ENCODE measurements at places on chromosomes 7 and 10.
A peak's percentile ranks its signal among the peaks of the same experiment; 100 is the strongest.

DNA sequence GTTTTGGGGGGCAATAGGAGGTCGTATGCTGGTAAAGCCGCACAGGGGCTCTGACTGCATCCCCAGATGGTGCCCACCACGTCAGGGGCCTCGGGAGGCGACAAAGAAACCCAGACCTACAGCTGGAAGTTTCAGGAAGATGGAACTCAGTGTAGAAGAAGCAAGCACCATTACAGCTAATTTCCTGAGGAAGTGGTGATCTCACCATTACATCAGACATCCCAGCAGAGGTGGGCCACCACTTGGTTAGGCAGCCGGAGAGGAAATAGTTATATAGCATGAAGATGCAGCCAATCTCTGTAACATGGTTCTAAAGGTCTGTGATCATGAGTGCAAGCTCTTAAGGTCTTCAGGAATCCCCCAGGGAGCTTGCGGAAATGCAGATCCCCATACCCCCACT is 127.3 kb upstream of the PCBD1 start:
- DNase-seq = no peak

- peak; percentile 57 for DNase-seq
Measured at GRCh38 chr10:79446758-79447084, 1.3 kb upstream of the ZCCHC24 start.

DNA sequence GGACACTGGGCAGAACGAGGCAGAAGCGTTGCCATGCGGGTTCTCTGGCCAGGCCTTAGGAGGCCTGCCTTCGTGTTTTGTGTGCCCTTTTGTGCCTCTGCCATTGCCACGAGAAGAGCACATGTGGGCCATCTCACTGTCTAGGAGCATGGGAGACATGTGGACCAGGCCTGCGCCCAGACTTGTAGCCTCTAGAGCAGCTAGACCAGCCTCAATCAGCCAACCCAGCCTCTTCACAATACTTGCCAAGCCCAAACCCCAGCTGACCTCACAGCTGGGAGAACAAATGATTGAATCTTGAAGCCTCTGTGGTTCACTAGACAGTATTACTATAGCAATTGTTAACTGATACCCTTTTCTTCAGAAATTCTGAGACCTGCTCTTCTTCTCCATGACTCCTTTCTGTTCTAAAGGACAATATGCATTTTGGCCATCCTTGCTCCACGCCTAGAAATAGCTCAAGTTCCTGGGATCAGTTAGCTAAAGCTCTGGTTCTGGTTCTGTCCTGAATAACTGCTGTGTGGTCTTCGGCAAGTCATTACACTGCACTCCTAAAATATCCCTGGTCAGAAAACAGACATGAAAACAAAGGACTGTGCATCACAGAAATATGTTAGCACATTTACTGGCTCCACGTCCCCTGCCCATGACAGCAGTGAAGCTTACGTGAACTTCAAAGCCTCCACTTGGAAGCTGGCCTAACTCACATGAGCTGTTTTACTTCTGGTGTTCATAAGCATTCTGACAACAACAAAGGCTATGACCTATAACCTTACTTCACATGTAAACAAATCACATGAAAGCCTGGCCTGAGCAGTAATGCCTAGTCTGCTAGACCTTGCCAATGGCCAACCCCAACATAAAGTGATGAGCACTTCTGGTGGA is 72.3 kb upstream of the MKRN1 start:
- no peak for DNase-seq

- DNase-seq = no peak
Measured at GRCh38 chr7:51315393-51316261, 982 bp downstream of the COBL start.

DNA sequence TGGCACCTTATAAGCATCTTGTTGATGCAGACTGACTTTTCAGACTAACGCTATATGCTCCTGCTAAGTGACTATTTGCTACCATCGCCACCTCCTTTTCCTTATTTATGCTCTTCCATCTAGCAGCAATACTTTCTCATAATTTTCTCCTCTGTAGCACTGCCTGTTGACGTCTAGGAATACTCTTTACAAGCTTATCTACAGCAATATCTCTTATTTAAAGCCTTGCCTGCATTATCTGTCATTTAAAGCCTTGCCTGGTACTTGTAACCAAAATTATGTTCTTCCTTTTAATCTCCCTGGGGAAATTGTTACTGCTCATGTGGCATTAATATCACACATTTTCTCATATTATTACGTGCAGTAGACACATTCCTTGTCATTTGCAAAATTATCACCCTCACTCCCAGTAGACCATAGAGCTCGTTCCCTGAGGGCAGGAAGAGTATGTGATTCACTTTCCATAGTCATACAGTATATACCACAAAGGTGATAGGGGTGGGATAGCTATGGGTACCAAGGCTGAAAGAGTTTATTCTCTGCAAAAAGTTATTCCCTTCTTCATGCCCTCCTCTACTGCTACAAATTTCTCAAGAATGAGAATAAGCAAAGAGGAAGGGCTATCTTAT is 359.7 kb upstream of the PCDH15 start:
- no peak for DNase-seq

- DNase-seq = no peak
Measured at GRCh38 chr10:74234569-74234968, 83.5 kb downstream of the ADK start.

DNA sequence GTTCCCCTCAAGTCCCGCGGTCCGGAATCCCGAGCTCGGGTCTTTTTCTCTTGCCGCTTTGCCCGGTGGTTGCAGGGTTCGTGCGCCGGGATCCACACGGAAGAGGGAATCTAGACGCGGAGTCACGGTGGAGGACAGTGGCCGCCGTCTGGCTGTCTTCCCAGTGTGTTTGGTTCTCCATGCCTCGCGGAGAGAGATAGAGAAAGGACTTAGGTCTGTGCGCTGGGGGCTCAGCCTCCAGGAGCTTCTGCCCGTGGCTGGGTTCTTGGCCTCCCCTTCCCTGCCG is 1.6 kb downstream of the FFAR4 start:
- DNase-seq = no peak

- no peak for DNase-seq
Measured at GRCh38 chr10:34959786-34960185, 130.4 kb downstream of the CUL2 start.

DNA sequence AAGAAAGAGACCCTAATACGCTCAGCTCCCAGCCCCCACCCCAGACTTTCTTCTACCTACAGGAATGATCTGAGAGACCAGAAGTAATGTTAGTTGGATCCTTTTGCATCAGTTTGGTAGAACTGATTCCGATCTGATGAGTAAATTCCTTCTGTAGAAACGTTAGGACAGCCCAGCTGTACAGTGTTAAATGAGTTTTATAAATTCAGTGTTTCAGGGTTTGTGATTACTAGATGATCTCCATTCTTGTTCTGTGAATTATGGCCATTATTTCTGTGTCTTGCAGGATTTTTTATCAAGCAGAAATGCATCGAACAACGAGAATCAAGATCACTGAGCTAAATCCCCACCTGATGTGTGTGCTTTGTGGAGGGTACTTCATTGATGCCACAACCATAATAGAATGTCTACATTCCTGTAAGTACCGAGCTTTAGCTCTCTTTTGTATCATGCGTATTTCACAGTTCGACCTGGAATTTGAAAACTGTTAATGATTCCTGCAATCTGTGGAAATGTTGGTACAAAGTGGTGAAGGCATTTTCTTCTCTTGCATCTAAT is 5.3 kb downstream of the BMI1 start:
- no peak for DNase-seq

DNA sequence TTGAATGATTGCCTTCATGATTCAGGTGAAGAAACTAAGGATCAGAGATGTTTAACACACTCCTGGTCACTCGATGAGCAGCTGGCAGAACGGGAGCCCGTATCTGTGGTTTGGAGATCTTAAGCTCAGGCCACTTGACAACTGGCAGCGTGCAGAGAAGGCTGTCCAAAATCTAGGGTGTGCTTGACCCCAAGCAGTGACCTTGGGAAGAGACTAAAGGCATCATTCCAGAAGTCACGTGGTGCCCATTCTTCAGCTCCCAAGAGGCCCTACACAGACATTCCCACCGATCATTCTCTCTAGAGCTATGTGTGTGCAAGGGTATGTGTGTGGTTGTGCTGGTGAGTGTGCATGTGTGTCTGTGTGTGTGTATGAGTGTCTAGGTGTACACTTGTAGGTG is 493.8 kb downstream of the TCERG1L start:
- no peak for DNase-seq

GRCh38 chr10:74754381-74754821 is 72.0 kb upstream of the KAT6B start:
- DNase-seq = no peak

GRCh38 chr10:107442035-107442505 is 277.6 kb upstream of the SORCS1 start:
- DNase-seq = peak; percentile 3

- no peak for DNase-seq
Measured at GRCh38 chr10:30709700-30710358, 80.3 kb upstream of the LYZL2 start.

DNA sequence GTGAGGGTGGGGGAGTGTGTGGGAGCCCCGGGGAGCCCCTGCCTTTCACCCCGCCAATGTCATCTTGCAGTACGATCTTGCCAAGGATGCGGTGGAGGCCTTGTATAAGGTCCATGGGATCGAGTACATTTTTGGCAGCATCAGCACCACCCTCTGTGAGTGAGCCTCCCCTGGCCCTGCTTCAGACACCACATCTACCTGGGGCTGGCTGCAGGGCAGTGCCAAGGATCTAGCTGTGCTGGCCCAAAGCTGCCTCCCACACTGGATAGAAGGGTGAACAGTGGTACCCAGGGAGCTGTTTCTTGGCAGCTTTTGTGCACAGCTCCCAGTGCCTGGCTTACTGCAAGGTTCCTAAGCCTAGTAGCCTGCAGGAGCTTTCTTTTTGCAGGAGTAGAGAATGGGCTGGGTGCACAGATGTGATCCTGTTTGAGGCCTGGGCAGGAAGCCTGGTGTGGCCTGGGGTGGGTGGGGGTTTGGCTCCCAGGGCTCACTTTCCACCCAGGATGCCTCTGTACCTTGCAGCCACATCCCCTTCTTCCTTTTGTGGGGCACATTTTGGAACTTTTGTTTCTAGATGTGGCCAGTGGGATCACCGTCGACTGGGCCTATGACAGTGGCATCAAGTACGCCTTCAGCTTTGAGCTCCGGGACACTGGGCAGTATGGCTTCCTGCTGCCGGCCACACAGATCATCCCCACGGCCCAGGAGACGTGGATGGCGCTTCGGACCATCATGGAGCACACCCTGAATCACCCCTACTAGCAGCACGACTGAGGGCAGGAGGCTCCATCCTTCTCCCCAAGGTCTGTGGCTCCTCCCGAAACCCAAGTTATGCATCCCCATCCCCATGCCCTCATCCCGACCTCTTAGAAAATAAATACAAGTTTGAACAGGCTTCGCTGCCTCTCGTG is 12.2 kb upstream of the CPA1 start:
- no peak for DNase-seq

- DNase-seq = peak; percentile 52
Measured at GRCh38 chr10:123417414-123417813, 248.7 kb upstream of the GPR26 start.
